ENCODE measurements at places on chromosomes 2 and 18.
A peak's percentile ranks its signal among the peaks of the same experiment; 100 is the strongest.

- DNase-seq: no peak
Observed at GRCh38 chr2:152350155-152350679, 15.2 kb downstream of the FMNL2 start.

GRCh38 chr18:52337276-52337675, 2.7 kb upstream of the DCC start:
- DNase-seq: no peak

- no peak for DNase-seq
Observed at GRCh38 chr2:189281201-189281600, 101.6 kb upstream of the COL5A2 start.

DNA sequence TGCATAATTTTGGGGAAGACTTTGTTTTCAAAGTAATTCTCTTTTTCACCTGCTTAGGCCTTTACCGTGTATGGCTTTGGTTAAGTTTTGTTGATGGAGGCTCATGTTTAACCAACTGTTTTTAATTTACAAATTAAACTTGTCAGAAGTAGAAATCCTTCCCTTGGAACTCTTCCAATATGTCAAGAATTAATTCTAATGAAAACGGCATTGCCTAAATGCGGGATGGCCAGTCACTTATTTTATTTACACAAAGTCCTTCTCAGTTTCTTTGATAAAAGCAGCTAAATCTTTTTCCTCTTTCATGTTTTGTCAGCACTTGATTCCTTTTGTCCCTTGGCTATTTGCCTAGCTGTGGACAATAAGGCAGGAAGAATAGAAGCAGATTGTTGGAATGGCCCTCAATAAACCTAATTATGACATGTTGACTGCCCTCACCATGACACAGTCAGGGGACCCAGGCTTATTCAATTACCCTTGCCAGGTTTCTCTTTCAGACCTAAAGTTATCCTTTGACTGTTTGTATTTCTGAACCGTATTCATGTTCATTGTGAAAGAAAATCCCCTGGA, 26.3 kb downstream of the PAX3 start:
- DNase-seq: no peak

DNA sequence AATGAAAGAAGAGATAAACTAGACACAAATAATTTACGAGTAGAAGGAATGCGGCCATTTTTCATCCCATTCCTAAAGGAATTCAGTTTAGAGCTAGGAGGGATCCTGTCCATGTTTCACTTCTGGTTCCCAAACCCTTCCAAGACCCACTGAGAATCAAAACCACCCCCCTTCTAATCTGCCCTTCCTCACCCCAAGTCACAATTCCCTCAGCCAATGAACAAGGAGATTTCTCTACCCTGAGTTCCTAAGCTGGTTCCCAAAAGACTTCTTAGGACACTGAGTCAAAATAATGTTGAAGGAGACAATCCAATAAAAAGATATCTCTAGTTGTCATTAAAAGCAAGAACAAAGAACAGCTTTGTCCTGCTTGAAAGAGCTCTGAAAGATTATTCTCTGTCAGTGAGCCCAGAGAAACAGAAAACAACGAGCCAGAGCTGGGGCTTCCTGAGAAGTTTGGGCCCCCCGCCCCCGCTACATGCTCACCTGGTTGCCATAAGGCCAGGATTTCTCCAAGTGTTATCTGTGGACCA, 45.7 kb downstream of the STK39 start:
- DNase-seq: no peak

- no peak for DNase-seq
Observed at GRCh38 chr18:59358414-59358711, 702 bp downstream of the LMAN1 start.

- no peak for DNase-seq
Observed at GRCh38 chr18:46759890-46760289, 3.0 kb upstream of the ST8SIA5 start.

DNA sequence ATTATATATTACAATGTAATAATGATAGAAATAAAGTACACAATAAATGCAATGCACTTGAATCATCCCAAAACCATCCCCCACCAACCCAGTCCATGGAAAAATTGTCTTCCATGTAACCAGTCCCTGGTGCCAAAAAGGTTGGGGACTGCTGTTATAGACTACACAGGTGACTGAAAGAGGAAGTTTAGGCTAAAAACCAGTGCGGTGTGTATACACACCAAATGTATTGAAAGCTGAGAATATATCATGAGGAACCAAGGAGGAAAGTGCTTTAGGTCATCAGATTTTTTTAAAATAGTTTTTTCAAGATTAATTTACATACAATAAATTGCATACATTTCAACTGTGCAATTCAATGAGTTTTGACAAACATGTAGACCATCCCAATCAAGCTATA, 20.5 kb upstream of the C1D start:
- no peak for DNase-seq

DNA sequence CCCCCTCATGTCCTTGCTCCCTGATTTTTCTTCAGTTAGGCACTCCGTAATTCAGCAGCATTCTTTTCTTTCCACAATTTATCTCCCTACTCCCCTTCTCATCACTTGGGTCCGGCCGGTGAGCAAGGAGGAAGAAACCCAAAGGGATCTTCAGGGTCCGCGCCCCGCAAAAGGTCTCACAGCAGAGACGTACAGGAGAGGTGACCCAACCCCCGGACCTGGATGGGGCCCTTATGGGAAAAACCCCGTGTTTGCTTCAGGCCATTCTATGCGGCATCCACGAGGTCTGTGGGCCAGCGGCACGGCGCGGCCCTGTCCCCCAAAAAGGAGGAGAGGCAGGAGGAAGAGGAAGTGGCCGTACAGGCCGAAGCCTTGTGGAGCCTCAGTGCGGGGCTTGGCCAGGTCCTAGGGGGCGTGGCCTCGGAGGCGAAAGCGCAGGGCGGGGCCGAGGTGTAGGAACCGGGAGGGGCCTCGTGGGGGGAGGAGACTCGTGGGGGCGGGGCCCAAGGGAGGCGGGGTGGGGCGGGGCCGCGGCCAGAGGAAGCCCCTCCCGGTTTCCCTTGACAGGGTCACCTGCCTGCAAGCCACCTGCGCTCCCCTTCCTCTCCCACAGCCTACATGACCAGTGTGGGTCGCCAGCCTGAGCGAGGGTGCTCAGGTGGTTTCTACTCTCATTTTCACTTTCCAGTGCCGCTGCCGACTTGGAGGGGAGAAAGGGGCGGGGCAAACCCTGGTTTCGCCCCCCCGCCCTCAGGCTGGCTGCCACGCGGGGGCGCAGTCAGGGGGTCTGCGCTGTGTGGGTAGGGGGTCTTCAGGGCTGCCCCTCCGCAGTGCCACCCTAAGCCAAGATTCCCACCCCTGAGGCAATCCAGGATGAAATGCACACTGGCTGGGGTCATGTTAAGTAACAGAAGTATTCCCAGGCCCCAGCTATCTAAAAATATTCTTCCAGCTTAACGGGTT, 156.4 kb upstream of the XPO1 start:
- DNase-seq: peak; percentile 97

DNA sequence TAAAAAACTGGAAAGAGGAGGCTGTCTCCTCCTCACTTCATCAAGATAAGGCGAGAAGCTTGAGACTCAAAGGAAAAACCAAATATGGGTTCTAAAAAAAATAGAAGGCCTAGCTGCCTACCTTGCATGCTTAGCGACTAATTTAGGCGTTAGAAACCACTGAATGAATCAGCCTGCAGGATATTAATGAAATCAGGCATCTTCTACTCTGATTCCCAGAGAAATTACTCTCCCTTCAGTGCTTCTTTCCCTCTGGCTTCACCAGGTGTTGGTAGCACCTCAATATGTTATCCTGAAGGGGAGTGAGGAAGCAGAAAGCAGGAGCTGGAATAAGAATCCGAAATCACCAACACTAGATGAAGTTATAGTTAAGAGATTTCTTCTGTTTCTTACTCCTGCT, 749.8 kb upstream of the NRXN1 start:
- no peak for DNase-seq

DNA sequence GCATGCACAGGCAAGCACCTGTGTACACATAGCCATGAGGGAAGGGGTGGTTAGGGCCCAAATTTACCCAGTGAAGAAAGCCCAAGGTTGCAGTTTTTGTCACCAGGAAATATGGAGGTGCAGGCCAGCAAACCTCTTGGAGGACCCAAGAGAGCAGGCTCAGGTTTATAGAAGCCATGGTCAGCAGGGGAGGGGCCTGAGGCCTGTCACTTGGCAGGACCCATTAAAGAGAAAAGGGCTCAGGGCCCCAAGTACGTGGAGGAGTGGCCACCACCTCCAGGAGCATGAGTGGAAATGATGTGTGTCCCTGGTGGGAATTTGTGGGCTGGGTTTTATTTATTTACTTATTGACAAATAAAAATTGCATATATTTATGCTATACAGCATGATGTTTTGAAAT, 192.9 kb downstream of the HAUS1 start:
- DNase-seq: no peak

GRCh38 chr2:172556284-172557033, 569 bp downstream of the PDK1 start:
- DNase-seq: peak; percentile 80

- DNase-seq: no peak
Observed at GRCh38 chr2:139160836-139161235, 380.6 kb upstream of the NXPH2 start.

DNA sequence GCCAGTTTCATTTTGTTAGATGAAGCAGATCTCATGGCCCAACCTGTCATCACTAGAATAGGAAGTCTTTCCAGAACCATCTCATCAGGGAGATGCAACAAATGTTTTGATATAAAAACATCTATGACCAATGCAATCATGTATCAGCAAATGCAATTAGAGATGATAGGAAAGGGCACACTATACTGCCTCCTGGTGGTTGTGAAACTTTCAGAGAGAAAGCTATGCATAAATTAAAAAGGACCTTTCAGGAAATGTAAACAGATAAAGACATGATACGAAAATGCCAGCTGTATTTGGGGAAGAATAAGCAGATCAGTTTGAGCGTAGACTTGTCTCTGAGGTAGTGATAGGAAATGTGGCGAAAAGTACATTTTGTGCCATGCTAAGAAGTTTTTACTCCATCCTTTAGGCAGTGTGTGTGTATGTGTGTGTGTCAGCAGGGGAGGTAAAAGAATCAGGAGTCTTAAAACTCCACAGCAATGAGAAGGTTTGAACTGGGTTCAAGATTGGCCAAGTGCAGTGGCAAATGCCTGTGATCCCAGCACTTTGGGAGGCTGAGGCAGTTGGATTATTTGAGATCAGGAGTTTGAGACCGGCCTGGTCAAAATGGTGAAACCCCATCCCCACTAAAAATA, 479.3 kb downstream of the CPS1 start:
- DNase-seq: peak; percentile 26

DNA sequence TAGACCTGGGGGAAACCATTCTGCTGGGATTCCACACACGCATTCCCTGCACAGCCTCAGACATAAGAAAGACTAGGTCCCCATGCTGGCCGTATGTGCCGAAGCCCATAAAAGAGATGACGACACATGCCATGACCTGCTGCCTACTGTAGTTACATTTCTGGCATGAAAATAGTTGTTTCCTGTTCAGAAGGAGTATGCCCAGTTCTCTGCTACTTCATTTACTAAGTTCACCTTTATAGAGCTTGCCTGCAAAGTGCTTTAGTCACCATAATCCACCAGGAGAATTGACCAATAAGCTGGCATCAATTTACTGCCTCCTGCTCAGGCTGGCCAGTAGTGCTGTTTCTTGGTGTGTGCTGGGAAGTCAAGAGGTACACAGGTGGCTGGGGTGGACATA, 150.2 kb upstream of the ALPP start:
- DNase-seq: no peak

GRCh38 chr2:172350839-172351479, 76.4 kb upstream of the ITGA6 start:
- no peak for DNase-seq

GRCh38 chr2:98710734-98711133, 20.2 kb downstream of the MGAT4A start:
- peak; percentile 25 for DNase-seq

GRCh38 chr18:72201032-72201431, 343.1 kb downstream of the CBLN2 start:
- no peak for DNase-seq

DNA sequence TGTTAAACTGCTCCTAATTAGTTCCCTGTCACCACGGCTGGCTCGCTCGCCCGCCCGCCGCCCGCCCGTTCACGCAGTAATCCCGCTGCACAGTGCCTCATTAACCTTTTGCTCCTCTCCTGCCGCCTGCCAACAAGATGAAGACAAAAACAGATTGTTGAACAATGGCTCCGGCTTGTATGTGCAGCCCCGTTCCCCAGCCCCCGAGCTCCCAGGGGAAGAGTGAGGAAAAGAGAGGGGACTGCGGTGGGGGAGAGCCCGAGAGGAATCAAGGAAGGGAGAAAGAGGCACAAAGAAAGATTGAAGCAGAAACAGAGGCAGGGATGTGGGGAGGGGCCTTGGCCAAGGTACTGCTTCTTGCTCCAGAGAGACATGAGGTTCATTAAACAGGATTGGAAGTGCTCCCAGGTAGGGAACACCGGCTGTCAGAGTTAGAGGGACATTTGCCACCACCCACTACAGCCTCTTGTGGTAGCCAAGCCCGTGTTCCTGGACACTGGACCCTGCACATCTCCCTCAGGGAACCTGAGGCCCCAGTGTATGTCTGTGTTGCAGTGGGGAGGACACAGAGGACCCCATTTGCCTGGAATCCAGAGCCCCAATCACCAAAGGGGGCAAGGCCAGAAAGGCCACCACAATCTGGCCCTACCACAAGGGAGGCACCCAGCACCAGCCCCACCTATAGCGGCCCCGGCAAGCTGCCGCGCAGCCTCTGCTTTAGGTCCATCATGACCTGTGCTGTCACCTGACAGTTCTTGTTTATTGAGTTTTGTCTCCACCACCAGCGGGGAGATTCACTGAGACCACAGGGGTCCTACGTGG, 38.1 kb downstream of the EMX1 start:
- DNase-seq: no peak

GRCh38 chr2:58067001-58067400, 20.4 kb downstream of the VRK2 start:
- no peak for DNase-seq

DNA sequence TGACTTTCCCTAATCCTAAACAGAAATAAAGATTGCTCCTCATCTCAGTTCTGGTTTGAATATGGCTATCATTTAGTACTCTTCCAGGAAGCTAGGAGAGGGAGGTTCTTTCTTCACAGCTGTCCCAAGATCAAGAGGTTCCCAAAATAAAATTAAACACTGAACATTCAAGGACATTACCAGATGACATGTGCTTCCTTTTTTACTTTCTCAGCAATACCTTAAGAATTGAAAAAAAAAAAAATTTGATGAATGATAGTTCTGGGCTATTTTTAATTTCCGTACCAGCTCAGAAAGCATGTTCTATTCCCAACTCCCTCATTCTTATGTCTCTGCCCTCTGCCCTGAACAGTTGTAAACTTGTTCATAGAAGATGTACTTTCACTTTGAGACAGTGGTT, 61.7 kb upstream of the MYL1 start:
- no peak for DNase-seq

DNA sequence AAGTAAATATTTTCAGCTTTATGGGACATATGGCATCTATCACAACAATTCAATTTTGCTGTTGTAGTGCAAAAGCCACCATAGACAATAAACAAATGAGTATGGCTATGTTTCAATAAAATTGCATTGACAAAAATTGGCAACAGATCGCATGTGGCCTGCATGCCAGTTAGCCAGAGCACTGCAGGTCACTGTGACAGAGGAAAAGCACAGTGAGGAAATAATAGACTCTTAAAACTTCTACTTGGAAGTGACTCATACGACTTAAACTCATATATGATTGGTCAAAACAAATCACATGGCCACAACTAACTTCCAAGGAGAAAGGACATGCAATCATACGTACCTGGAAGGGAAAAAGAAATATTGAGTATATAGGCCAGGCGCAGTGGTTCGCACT, 44.4 kb downstream of the EXOC6B start:
- no peak for DNase-seq

All from suppressor macrophage treated with lipopolysaccharide for 4 hours (primary cell).